GM03348 (cell line): ENCODE measurements at places on chromosomes 11 and 22.

DNA sequence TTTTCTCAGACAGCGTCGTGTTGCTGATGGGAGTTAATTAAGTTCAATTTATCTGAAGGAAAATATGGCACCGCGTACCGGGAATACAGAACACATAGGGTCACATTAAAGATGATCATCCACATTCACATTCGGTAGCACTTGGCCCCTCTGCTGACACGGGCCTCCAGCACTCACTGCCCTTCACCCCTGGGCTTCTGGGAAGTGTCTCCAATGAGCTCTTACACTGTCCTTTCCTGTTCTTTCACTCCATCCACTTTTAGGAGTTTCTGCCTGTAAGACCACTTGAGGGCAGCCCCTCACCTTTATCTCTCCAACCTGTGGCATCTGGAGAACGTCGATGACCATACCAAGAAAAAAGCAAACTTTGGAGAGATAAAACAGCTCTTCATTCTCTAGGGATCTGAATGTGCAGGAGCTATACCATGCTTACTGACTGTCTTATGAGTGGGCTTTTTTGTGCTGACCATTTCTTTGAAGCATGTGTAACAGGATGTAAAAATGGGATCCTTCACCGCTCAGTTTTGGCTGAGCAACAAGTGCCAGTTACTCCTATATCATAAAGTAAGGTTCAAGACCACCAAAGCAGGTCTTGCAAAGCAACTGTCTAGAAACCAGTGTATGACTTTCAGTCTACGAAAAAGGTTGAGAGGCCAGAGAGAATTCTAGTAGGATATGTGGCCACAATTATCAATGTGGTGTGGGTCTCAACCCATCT is 1.1 kb upstream of the SERGEF start:
- peak; percentile 7 for DNase-seq

GRCh38 chr22:27991586-27992293 is 72.7 kb upstream of the PITPNB start:
- no peak for DNase-seq

- DNase-seq: no peak
Observed at GRCh38 chr11:72190631-72191071, 1.3 kb upstream of the FOLR1 start.

DNA sequence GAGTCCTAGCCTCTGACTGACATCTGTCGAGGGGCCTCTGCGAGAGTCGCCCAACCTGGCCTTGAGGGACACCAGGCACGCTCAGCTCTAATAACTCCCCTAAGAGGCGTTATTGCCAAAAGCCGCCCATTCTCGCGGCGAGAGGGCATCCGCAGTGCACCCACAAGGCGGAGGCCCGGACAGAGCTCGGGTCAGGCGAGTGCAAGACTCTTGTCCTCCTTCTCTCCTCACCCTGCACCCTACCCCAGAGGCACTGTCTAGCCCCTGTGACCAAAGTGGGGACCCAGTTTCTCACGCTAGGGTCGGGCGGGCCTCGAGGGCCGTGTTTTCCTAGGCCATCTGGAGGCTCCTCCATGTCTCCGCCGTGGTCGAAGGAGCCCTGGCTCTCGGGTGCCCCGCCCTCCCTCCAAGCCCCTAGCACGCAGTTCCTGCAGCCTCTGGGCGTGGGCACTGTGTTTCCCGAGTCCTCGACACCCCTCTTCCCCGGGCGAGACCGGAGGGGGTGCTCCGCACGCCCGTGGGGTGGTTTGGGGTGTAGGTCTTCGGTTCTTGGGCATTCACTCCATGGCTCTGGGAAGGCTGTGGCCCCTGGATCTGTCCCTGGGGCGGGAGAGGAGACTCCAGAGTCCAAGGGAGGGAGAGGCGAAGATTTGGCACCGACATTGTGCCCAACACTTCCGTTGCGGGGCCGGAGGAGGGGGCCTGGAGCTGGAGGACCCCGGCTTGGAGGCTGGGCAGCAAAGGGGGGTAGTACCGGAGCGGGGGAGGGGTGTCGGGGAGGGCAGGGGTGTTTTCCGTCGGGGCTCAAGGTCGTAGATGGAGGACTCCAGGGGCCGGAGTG is 1.0 kb downstream of the CHRM4 start:
- no peak for DNase-seq

- no peak for DNase-seq
Observed at GRCh38 chr22:44620129-44620840, 81.7 kb upstream of the PRR5 start.
